GM12892 (cell line): ENCODE measurements at places on chromosomes 16 and 17.

DNA sequence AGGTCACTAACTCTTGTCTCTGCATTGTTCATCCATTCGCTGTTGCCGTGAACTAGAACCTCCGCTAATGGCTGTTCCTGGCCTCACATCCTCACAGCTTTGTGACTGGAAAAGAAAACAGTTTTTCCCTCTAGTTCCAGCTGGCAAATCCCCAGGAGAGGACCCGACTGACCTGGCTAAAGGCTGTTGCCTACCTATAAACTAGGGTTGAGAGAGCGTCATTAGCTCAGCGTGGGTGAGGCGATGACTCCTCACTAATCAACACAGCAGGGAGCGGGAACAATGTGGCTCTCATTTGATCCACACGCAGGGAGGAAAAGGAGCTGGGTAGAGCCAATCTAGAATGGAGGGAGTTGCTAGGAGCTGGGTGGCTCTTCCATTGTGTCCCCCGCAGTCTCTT is 282.1 kb upstream of the IRX5 start:
- no peak for DNase-seq

DNA sequence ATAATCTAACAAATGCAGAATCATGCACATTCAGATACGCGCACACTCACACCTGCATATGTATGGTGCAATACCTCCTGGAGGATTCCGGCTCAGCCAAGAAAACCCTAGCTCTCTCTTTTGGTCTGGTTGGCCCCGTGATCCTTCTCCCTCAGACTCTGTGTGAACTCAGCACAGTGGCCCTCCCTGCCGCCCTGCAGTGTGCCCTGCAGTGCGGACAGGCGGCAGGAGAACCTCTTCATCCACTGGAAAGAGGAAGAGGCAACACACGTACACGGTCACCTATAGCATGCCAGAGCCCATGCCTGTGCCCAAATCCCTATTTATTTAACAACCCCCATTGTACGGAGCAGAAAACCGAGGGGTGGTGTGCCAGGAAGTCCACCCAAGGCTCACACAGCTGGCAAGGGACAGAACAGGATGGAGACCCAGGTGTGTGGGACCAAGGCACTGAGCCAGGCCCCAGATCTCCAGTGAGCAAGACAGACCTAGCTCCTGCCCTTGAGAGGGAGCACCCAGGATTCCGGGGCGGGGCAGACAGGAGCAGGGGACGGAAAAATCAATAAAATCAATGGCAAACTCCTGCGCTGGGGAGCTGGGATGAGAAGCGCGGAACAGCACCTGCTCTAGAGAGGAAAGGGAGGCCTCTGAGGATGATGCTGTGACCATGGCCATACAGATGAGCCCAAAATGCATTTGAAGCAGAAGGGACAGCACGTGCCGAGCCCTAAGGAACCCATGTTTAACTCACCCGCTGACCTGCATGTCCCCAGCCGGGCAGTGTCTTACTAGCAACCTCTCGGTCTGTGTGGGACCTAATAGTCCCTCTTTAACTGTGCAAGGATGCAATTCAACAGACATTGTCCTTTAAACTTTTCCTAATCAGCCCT is 54.7 kb upstream of the CIBAR2 start:
- no peak for DNase-seq

DNA sequence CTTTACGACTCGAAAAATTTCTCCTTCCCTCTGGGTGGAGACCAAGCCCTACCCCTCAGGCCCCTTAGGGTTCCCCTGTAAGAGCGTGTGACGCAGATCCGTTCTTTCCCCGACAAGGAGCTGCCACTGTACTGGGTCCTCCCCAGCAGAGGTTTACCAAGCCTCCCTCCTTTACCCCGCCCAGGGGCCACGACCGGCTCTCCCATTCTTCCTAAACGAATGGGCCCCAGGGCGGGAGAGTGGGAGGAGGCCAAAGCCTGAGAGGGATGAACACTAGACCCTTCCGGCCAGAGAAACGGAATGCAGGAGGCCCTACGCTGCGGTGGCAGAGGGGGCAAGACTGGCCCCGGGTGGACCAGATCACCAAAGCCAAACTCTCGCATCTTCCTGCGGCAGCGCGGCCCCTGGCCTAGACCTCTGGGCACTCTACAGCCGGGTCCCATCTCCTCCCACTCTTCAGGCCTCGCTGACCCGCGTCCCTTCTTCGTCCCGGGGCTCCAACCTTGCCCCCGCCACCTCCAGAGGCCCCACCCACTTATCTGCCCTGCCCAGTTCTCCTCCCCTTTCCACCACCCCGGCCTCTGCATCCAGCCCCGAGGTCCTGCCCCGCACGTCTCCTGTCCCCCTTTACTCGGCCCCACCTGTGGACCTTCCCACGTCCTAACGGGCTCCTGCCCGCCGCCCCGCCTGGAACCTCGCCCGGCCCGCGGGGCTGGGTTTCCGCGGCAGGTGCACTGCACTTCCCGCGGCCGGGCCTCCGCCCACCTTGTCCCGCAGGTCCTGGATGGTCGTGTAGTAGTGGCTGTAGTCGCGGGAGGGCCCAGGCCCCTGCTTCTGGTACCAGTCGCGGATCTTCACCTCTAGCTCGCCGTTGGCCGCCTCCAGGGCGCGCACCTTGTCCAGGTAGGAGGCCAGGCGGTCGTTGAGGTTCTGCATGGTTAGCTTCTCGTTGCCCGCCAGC is 765 bp downstream of the KRT19 start:
- DNase-seq: no peak

- no peak for DNase-seq
Measured at GRCh38 chr17:784143-784542, 2.0 kb downstream of the MRM3 start.

DNA sequence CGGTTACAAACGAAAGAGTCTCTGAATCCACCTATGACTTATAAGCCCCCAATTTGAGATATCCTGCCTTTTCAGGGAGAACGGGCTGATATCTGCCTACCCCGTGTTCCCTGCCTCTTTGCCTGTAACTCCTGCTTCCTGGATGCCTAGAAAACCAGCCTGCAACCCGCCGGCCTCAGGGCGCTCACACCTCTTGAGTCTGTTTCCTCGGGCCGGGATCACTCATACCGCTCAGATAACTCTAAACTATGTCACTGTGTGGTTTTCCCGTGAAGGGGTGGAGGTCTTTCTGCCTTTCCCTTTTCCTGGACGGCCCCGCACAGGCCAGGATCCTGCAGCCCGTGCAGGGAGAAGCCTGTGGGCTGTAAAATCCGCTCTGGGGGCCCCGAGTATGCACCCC is 10.4 kb downstream of the RPUSD1 start:
- DNase-seq: no peak

GRCh38 chr17:42287305-42287976 is 857 bp upstream of the STAT5A start:
- no peak for DNase-seq

- DNase-seq: no peak
Measured at GRCh38 chr17:7017827-7018200, 5.0 kb upstream of the BCL6B start.

GRCh38 chr16:1019231-1020090 is 37.9 kb downstream of the SOX8 start:
- DNase-seq: no peak

DNA sequence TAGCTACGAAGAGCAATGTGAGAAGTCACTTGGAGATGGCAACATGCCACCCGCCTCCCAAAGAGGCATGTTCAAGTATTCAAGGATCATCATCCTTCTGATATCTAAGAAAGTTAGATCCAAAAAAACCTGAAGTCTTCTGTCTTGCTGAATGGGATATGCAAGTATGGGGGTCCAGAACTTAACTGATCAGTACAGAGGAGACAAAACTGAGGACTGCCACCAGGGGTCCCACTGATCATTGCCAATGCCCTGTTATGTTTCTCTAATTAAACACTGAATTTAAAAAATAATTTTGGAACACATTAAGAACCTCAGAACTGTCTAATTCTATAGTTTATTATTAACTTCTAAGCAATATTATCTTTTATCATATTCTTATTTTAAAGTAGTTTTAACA is 99.7 kb downstream of the CDH8 start:
- no peak for DNase-seq

DNA sequence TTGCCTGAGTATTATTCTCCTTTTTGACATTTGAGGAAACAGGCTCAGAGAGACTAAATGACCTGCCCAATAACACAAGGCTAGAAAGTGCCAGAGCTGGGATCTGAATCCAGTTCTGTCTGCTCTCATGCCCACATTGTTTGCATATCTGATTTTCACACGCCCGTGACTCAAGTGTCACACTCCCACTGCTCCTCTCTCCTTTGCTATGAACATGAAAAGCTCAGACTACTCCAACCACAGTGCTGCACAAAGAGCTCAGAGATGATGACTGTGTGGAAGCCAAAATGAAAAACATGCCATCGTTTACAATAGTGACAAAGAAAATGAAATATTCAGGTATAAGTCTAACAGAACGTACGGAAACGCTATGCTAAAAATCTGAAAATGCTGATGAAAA is 107.9 kb downstream of the SMG6 start:
- DNase-seq: no peak

- DNase-seq: no peak
Measured at GRCh38 chr17:17104494-17104893, 62.2 kb downstream of the MPRIP start.

GRCh38 chr16:10878644-10879501 is 1.9 kb downstream of the CIITA start:
- DNase-seq: peak; percentile 69

DNA sequence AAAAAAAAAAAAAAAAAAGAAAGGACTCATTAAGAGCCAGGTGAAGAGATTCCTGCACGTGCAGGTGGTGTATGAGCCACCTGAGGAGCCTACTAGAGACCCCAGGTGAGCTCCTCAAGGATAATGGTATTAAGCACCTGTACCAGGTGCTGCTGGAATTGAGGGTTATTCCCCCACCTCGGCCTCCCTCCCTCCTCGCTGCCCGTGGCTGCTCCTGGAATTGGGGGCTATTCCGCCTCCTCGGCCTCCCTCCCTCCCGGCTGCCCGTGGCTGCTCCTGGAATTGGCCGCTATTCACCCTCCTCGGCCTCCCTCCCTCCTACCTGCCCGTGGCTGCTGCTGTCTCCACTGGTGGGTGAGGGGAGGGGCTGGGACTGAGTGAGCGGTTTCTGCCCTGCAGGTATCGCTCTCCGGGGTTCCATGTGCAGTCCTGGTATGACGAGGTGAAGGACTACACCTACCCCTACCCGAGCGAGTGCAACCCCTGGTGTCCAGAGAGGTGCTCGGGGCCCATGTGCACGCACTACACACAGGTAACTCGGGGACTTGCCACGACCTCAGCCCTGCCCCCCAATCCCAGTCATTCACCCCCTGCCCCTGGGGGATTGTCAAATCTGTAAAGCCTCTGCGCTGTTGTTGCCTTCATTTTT is 29.3 kb downstream of the CRISPLD2 start:
- DNase-seq: no peak

DNA sequence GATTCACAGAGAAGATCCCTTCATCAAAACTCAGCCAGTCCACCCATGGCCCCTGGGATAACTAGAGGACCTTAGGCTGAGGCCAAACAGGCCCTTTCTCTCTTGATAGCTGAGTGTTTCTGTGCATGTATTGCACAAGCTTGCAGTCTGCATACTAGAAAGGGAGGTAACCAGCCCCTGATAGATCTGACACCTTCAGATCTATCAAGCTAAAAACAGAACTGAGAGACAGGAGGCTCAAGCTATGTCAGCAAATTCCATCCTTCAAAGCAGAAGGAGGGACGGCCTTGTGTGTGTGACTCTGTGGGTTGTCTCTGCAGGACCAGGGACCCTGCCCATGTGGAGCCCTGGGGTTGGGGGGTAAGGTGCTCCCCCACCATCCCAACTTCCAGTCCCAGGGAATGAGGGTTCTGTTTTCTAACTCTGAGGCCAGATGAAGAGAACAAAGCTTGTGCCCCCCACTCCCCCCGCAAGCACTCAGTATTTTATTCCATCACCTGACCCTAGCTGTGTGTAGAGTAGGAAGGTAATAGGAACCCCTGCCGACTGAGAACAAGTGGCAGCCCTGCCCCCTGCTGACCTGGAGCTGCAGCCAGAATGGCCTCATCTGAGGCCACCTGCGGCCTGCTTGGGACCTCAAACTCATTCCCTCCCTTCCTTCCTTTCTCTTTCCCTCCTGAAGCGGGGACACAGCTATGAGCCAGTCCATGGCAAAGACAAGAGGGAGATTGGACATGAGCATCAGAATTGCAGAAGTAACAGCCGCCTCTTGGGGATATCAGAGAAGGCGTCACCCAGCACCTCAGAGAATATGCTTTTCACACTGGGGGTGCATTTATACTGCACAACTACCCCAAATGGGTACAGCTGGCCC is 63.8 kb downstream of the SMPD3 start:
- no peak for DNase-seq

- DNase-seq: no peak
Measured at GRCh38 chr16:4663777-4664465, 29.4 kb upstream of the NUDT16L1 start.

- no peak for DNase-seq
Measured at GRCh38 chr16:8773537-8773936, 23.9 kb downstream of the TMEM186 start.

GRCh38 chr17:79621151-79621943 is 10.5 kb upstream of the RBFOX3 start:
- no peak for DNase-seq

DNA sequence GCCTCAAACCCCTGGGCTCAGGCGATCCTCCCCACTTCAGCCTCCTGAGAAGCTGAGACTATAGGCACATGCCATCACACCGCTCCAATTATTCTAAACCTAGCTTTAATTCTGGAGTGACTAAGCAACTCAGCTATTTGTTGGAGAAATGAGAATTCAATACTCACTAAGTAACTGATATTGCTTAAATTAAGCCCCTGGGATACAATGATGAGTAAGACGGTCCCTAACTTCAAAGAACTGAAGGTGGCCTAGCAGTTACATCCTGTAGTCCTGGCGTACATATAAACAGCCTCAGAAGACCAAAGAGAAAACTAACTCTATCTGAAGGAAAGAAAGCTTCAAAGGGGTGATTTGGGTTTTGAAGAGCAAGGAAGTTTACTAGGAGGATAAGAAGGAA is 25.0 kb downstream of the XPO6 start:
- no peak for DNase-seq

- DNase-seq: no peak
Measured at GRCh38 chr16:26475596-26475995, 591.1 kb upstream of the C16orf82 start.

- peak; percentile 44 for DNase-seq
Measured at GRCh38 chr17:57338257-57338914, 82.1 kb downstream of the MSI2 start.

GRCh38 chr16:53052519-53053501 is at the start of gene CHD9NB:
TSS of gene CHD9NB (minus strand) at chr16:53052897. CDS start at chr16:53044158, 8,739 bp downstream.
- DNase-seq: no peak

DNA sequence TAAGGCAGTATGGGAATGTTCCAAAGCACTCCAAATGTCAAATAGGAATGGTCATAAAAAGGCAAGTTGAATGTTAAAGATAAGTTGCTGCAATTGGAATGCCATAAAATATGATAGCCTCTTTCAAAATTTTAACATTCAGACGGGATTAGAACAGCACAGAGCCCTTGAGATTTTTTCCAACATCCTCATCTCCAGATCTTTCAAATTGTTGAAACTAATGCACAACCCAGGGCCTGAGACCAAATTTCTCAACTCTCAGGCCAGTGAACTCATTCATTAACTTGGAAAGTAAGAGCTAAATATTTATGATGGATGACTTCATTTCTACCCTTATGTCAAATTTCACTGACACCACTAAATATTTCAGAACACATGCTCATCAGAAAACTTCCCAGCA is 346.5 kb upstream of the XYLT1 start:
- no peak for DNase-seq
